Fibroblast of the conjunctiva (primary cell): ENCODE measurements at places on chromosomes 2 and 18.

DNA sequence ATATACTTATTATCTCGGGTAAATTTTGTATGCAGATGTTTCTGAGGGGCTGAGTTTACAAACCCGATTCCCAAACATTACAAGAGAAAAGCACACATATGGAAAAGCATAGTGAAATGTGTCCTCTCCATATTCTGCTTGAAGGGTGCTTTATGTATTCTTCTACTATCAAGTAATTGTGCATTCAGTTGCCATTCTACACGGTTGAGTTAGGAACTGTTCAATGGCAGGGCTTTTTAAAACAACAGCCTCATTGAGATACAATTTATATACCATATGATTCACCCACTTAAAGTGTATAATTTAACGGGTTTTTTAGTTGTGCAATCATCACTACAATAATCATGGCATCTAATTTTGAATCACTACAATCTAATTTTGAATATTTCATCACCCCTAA, 138.4 kb upstream of the DLGAP1 start:
- DNase-seq = no peak

DNA sequence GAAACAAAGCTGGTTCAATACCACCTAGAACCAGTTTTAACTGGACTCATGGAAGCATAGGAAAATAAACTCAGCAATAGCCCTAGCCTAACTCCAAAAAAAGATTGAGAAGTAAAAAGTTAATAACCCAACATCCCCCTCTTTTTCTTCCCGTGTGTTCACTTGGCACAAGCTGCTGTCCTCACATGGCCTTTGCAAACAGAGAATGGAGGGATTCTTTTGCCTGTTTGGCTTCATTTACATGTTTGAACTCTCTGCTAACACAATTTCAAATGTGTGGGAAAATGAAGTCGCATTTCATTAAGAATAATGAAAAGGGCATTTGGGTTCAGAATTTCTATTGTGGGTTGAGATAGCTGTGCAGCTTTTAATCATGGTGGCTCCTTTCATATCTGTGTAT, 589.2 kb upstream of the LRRTM1 start:
- DNase-seq = no peak

GRCh38 chr2:214960677-214961076, 151.2 kb upstream of the BARD1 start:
- DNase-seq = no peak

GRCh38 chr18:50662177-50662576, 102.3 kb downstream of the MAPK4 start:
- DNase-seq = no peak

- no peak for DNase-seq
Observed at GRCh38 chr2:73703675-73704074, 33.5 kb downstream of the TPRKB start.

DNA sequence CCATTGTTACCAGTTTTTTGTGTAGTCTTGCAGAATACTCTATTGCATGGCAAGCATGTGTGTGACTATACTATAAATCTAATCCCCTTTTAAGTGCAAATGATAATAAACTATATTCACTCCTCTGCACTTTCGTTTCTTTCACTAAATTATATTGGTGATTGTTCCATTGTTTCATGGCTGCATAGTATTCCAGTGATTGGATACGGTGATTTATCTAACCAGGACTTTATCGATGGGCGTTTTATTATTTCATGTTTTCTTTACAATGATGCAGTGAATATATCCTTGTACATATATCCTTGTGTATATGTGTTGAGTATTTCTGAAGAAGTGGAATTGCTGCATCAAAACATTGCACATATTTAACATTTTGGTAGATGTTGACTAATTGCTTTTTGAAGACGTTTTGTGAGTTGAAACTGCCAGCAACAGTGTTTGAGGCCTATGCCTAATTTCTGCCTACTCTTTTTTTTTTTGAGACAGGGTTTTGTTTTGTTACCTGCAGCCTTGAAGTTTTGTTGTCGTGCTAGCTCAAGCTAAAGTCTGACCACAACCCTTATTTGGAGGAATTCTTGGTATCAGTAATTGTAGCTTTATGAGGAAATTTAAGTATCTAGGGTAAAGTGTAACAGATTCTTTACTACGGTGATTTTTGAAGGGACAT, 2.7 kb downstream of the MIB1 start:
- no peak for DNase-seq

DNA sequence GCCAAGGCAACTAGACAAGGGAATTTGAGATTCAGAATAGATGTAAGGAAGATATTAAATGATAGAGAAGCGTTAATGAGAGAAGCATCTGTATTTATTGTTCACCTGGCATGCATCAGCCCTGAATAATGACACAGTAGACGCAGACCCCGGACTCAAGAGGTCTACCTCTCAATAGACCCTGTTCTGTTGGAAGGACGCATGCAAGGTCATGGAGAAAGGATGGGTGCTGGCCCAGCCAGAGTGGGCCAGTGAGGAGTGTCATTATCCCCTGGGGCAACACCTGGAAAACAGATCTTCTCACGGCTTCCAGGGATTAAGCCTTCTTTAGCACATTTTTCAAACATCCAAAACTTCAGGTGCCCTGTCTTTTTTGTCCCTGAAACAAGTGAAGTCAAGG, 461.0 kb downstream of the EIPR1 start:
- no peak for DNase-seq

DNA sequence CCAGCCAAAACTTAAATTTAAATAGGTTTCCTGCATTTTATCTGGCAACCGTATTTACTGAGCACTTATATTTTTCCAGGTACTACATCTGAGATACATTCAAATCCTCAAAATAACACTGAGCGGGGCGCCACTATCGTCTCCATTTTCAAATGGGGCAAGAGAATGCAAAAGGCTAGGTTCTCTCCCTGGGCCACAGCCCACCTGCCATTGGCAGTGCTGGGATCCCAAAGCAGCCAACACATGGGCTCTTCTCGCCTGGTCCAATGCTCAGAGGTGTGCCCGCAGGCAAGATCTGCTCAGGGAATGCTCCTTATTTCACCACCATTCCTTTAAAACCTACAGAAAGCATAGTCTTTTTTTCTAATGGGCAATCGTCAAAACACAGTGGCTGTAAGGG, 11.3 kb upstream of the ID2 start:
- no peak for DNase-seq

GRCh38 chr18:56197241-56197859, 441.0 kb downstream of the TXNL1 start:
- no peak for DNase-seq

DNA sequence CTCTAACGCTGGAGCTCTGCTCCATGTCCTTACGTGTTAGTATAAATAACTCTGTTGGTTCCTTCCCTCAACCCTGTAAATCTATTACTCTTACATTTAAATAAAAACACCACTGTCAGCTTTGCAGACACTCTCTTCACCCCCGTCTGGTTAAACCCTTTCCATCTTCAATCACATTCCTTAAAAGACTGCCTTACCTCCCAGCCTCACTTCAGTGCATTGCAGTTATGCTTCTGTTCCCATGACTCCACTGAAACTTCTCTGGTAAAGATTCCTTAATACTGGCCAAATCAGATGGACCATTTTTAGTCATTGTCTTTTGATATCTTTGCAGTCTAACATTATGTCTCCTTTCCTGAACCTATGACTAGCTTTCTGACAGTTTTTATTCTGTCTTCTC, 61.7 kb downstream of the EML4 start:
- no peak for DNase-seq

GRCh38 chr2:151230627-151231140, 31.0 kb downstream of the RBM43 start:
- no peak for DNase-seq

DNA sequence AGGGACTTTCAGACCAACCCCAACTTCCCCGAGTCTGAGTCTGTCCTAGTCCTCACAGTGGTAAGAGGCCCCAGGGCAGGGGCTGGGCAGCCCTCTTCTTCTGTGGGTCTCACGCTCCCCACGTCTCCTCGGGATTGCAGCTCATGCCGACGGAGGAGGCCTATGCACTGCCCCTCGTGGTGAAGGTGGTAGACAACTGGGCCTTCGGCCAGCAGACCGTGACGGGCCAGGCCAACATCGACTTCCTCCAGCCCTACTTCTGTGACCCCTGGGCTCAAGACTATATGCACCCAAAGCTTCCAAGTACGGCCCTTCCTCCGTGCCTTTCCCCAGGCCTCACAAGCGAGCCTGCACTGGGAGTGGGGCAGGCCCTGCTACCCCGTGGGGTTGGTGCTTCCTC, 44.3 kb downstream of the LMAN2L start:
- DNase-seq = no peak

DNA sequence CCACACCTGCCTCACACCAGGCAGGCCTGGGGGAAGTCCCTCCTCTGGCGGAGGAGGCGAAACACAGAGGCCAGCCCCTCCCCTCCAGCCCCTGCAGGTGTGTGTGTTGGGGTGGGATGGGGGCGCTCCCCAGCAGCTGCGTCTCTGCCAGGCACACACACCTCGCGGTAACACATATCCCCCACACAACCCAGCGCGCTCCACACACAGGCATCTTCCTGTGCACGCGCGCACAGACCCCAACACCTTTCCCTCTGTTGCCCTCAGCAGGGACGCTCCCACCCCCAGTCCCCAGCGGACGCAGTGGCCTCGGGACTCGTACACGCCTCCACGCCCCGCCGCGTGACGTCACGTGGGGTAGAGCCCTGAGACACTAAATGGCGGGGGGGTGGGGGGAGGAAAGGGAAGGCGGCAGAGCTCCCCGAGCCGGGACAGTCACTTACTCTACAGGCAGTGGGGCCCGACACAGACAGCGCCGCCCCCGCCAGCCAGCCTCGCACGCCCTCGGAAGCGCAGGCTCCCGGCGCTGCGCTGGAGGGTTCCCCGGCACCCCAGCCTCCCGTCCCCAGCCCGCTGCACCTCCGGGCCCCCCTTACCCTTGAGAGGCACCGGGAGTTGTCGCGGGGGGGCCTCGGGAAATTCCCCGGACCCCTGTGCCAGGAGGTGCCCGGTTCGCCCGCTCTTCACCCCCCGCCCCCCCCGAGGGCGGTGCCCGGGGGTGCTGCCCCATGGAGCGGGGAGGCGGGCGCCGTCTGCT, at the start of gene WNT10A:
WNT10A (plus strand) TSS at position 751 of the 757 bp plus-strand sequence. CDS start 144 bp downstream, outside the sequence.
- no peak for DNase-seq

- DNase-seq = no peak
Observed at GRCh38 chr2:169137924-169138323, 68.6 kb downstream of the DHRS9 start.

GRCh38 chr2:9327873-9328352, 95.4 kb downstream of the ITGB1BP1 start:
- DNase-seq = no peak
